ENCODE measurements at places on chromosomes 1 and 21.

DNA sequence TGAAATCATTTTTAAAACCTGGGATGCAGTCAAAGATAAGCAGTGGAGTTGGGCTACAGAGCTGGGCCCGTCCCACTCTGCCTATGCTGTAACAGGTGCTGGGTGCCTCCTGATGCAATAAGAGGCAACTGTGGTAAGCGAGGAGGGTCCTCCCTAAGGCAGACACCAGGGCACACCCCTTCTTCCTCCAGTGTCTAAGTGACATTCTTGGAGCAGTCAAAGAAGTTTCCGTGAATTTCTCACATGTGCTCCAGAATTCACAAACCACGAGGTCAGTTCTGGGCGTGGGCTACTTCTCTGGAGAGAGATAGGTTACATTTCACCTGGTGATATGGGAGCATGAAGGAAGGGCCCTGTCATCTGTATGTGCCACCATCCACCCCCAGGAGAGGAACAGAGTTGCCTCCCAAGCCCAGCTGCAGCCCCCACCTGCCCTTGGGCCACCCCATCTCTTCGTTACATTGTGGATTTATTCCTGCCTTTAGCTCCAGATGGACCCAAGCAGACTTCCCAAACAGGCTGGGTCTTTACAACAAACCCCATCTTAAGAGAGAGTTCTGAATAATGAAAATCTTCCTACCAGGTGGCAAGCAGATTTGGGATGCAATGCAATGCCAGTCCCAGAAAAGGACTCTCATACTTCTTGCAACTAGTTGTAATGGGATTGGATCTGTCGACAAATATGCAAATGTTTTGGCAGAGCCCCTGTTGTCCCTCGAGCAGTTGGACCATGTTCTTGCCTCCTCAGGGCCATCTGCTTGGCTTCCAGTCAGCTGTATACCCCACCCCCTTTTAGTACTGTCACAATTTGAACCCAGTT, 82.5 kb upstream of the CNTN2 start:
- DNase-seq = no peak

- no peak for DNase-seq
These were observed 4.1 kb downstream of the DCAF8 start for GRCh38 chr1:160258177-160258798.

GRCh38 chr1:177249231-177249630, 78.5 kb downstream of the BRINP2 start:
- no peak for DNase-seq

DNA sequence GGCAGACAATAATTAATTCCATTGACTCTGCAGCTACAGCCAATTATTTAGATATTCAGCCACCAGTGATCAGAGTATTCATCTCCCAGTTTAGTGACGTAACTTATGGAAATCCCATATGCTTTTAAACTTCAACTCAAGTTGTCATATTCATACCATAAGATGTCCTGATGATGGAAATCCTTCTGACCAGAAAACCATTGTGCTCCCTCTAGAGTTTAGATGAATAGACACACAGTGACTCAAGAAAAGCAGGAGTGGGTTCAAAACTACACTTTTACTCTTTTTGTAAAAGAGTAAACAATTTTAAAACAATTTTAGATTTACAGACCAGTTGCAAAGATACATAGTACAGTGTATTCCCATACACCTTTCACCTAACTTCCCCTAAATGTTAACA, 463.7 kb downstream of the KCNT2 start:
- DNase-seq = no peak

- no peak for DNase-seq
These were observed 10.0 kb downstream of the PTPRF start for GRCh38 chr1:43540653-43541071.

GRCh38 chr1:15355968-15356625, 53.6 kb upstream of the EFHD2 start:
- DNase-seq = no peak

DNA sequence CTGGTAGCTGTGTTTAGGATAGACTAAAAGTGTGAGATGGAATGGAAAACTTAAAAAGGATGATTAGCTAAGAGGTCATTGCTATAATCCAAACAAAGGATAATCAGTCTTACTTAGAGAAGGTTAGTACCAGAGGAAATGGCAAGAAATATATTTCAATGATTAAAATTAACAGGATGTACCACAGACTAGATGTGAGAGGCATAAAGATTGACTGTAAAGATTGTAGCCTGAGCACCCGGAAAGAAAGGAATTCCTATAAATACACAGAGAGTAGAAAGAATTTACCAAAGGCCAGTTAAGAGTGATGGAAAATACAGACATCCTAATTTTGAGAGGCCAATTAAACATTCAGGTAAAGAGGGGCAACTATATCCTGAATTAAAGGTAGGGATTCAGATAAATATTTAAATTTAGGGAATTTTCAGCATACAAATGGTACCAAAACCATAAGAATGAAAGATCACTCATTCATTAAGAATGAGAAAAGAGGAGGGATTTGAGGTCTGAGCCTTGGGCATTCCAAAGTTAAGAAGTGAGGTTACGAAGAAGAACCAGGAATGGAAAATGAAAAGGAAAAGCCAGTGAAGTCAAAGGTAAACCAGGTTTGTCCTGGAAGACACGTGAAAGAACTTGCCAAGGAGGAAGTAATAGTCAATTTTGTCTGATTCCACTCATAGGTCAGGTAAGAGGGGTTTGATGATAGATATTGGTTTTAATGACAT, 46.4 kb upstream of the RGS1 start:
- DNase-seq = no peak

GRCh38 chr1:51776408-51776807, 102.1 kb downstream of the NRDC start:
- DNase-seq = no peak

GRCh38 chr1:214707306-214708087, 104.5 kb downstream of the CENPF start:
- DNase-seq = no peak

DNA sequence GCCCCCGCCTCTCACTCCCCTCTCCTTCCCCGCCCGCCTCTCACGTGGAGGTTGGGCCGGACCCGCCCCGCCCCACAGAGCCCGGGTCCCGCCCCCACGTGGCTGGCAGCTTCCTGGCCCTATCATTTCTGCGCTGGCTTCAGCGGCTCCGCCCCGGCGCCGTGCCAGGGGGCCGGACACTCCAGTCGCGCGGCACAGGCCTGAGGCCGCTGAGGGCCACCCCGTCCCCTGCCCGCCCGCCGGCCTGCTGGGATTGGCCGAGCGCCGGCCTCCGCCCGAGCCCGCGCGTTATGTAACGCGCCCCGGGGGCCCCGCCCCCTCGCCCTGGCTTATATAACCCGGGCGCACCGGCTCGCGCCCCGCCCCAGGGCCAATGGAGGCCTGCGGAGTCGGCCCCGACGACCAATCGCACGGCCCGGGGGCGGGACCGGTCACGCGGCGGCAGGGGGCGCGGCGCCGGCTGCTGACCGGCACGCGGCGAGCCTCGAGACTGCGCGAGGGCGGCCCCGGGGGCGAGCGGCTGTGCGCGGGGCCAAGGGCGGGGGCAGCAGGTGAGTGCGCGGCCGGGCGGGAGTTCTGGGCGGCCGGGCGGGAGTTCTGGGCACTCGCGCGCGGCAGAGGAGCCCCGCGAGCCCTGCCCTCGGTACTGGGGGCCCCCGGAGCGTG, at the start of gene PER3:
Gene PER3, plus strand, starts transcription at position 466 of the 666 bp plus-strand sequence. CDS start 587 bp downstream, outside the sequence.
- peak; percentile 96 for DNase-seq

DNA sequence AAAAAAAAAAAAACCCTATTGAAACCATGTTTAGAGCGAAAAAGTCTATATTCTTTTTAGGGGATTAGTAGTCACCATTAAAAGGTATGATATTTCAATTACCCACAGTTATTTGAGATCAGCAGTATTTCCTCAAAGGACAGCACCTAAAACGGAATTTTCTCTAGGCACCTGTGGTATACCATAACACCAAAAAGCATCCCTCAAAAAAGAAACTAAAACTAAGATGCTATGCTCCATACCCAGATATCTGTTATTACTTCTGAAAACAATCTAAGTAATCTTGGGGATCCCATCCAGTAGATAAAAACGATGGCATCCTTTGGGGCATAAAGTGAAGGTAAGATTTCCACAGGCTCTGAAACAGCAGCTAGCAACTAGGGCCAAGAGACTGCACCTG, 89.0 kb downstream of the RERE start:
- no peak for DNase-seq

- DNase-seq = no peak
These were observed 14.1 kb upstream of the RNF223 start for GRCh38 chr1:1088029-1088800.

DNA sequence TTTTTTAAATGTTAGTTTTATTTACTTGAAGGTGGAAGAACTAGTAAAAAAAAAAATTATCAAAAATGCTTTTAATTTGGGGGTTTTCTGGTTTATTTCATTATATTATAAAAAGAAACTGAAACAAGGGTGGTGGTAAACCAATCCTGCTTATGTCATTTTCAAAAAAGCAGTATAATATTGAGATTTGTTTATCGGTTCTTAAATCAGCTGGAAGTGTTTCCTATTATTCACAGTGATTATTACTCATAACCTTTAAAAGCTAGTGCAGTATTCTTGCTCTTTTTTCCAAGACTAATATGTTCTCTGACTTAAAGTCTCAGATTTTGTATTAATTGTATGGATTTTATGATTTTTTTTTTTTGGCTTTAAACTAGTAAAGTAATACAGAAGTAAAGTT, 5.4 kb upstream of the LRRC40 start:
- no peak for DNase-seq

DNA sequence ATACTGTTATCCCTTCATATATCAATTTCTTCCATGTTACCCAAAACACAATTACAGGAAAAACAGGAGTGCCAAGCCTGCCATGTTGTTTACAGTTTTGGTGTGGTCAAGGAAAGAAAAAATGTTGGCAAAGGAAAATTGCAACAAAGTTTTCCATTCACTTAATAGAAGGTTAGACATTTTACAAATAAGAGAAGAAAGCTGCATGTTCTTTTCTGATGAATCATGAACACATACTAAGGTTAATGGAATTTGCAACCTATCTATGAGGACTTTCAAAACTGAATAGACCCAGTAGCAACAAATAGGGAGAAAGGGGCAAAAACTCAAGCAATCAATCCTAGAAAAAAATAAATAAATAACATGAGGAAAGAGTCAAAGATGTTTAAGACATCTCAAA, 556.7 kb downstream of the DPYD start:
- DNase-seq = no peak

DNA sequence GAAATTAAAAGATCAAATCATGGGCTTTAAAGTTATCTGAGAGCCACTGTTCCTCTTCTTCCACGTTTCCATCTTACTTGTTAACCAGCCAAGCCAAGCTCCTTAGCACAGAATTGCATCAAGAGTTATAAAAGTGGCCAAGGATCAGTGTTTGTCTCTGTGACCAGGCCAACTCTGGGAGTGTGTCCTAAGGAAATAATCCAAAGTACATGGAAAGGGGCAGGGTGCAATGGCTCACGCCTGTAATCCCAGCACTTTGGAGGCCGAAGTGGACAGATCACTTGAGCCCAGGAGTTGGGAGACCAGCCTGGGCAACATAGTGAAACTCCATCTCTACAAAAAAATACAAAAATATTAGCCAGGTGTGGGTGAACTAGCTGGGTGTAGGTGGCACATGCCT, 10.0 kb upstream of the MPZL1 start:
- no peak for DNase-seq

- DNase-seq = no peak
These were observed 322.9 kb downstream of the DISC1 start for GRCh38 chr1:231949277-231950091.

- no peak for DNase-seq
These were observed 3.5 kb upstream of the BSND start for GRCh38 chr1:54995013-54995760.

GRCh38 chr1:66563094-66563800, 29.3 kb downstream of the SGIP1 start:
- DNase-seq = no peak

GRCh38 chr1:210822932-210823331, 311.0 kb downstream of the KCNH1 start:
- DNase-seq = no peak

DNA sequence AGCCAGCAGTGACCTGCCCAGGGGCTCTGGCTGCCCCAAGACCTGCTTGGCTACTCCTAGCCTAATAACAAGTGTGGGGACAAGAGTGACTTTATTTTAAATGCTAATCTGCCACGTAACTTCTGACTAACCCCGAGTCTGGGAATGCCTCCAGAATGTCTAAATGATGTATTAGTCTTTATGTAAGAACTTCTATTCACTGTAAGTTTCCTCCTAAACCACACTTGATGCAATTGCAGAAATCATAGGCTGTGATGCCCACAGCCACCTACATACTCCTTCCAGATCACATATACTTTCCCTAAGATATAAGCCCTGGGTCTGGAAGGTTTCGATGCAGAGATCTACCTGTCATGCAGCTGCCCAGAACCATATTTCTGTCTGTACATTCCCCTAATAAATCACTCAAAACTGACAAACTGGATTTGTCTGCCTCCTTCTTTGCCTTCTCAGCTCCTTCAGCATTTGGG, 5.9 kb upstream of the VPS45 start:
- no peak for DNase-seq

DNA sequence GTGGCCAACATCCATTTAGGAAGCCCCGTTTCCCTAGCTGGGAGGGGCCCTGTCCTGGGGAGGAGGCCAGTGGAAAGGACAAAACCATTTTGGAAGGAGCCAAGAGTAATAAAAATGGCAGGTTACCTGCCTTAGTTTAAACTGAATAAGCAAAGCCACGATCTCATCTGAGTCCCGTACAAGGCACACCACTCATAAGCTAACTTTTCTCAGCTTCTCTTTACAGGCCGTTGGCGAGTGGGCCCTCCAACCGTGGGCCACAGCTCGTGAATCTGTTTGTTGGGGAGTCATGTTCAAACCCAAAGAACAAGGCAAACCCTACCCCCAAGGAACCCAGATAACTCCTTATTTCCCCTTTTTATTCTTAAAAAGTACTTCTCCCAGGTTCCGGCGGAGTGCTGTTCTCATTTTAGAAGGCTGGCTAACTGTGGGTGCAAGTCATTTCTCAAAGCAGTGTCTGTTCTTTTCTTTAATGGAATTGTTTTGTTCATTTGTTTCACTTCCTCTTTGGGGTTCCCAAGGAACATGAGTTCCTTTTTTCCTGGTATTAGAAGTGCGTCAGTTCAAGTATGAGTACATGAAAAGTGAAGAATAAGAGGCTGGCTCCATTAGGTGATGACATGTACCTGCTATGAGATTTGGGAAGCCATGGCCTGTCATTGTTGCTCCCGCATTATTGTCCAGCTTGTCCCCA, 89.0 kb downstream of the PSMG1 start:
- no peak for DNase-seq

- no peak for DNase-seq
These were observed 697.8 kb downstream of the LRRIQ3 start for GRCh38 chr1:73500154-73500553.

- no peak for DNase-seq
These were observed 1092.2 kb downstream of the KCNT2 start for GRCh38 chr1:195516036-195516435.

DNA sequence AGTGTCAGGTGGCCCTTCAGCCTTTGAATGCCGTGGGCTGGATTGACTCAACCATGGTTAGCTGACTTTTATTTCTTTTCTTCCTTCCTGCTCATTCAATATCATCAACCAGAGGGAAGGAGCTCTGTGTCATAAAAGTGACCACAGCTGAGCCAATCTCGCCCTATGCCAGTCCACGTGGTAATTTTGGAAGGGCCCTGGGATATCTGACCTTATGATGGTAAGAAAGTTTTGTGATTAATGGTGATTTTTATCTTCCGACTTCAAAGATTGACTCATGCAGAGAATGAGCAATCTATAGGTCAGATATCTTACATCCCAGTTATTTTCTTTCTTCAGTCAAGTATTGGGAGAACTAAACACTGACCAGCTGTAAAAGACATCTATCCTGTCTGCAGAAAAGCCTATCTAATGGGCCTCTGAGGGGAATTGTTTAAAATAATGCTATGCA, 170.3 kb downstream of the ZC3H11B start:
- DNase-seq = no peak

GRCh38 chr1:91901231-91901630, 15.3 kb upstream of the TGFBR3 start:
- no peak for DNase-seq

GRCh38 chr1:14371771-14372497, 226.6 kb upstream of the KAZN start:
- no peak for DNase-seq
